Activated naive CD4-positive, alpha-beta T cell (primary cell): ENCODE measurements at places on chromosomes 11 and 22.
A peak's percentile ranks its signal among the peaks of the same experiment; 100 is the strongest.

DNA sequence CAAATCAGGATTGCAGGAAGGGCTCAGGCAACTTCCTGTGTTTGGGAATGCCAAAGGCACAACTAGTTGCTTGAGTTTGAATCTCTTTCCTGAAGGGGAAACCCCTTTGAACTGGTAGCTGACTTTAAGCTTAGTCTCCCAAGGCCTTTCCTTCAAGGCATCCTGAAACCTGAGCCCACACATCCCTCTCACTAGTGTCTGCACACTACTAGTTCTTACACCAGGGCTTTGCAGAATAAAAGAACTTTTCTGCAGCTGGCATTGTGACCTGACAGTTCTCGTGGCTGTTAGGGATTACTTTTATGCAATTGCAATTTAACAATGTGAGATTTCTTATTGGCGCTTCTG lies 95.4 kb downstream of the EXT2 start:
- no peak for DNase-seq

GRCh38 chr11:115674937-115675544 lies 170.8 kb upstream of the CADM1 start:
- DNase-seq, result no peak

DNA sequence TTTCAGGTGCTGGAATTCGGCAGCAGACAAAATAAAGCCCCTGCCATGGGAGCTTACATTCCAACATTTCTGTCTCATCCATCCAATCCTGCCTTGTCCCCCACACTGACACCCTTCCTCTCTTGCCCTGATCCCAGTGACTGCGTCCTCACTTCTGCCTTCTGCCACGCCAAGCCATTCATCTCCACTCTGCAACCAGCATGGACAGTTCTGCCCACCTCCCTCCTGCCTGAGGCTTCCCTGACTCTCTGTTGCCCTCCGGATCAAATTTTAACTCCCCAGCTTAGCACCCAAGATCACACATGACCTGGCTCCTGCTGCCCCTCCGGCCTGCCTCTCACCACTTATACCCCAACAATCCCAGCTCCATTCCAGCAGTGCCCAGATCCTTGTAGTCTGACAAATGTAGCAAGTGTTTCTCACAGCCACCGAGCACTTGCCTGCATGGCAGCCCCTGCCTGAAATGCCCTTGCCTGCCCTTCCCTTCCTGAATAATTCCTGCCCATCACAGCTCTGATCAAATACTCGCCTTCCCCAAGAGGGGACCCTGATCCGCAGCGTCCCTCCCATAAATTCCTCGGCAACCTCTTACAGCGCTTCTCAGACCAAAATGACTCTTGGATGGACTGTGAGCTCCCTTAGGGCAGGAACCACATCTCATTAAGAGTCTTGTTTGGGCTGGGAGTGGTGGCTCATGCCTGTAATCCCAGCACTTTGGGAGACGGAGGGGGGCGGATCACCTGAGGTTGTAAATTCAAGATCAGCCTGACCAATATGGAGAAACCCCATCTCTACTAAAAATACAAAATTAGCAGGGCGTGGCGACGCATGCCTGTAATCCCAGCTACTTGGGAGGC lies 2.3 kb downstream of the ACTN3 start:
- no peak for DNase-seq

GRCh38 chr11:63937713-63938478 lies 906 bp upstream of the NAA40 start:
- DNase-seq, result no peak

GRCh38 chr11:103703437-103703836 lies 333.0 kb upstream of the DDI1 start:
- DNase-seq, result no peak

- peak; percentile 13 for DNase-seq
Observed at GRCh38 chr11:72238040-72238450, 5.9 kb downstream of the PHOX2A start.

DNA sequence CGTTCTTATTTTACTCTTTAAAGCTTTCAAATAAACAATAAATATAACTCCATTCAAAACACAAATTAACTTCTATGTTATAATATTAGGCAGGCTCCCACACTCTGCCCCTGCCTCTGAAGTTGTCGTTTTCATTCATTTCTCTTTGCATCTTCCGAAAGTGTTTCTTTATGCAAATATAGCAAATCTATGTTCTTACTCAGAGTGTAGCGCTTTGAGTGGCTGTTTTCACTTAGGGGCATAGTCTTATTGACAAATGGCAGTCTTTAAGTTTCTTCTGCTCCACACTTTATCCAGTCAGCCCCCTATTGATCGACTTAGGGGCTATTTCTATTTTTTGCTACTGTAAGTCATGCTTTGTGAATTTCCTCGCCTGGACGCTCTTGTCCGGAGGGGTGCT lies 45.3 kb upstream of the RTL6 start:
- no peak for DNase-seq

DNA sequence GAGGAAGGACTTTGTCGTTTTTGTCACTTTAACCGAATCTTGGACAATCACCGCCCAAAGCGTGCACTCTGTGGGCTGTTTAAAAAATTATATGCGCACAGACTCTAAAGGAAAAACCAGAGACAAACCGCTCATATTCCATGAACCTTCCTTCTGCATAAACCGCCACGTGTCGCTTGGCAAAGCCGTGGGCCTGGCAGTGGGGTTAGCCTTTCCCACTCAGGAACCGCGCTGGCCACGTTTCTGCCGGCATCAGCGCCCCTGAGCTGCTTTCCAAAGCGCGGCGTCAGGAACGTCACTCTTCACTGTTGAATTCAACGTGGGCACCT lies 22.8 kb downstream of the KRTAP5-5 start:
- no peak for DNase-seq

GRCh38 chr22:50046019-50046415 lies 12.1 kb downstream of the TTLL8 start:
- no peak for DNase-seq

DNA sequence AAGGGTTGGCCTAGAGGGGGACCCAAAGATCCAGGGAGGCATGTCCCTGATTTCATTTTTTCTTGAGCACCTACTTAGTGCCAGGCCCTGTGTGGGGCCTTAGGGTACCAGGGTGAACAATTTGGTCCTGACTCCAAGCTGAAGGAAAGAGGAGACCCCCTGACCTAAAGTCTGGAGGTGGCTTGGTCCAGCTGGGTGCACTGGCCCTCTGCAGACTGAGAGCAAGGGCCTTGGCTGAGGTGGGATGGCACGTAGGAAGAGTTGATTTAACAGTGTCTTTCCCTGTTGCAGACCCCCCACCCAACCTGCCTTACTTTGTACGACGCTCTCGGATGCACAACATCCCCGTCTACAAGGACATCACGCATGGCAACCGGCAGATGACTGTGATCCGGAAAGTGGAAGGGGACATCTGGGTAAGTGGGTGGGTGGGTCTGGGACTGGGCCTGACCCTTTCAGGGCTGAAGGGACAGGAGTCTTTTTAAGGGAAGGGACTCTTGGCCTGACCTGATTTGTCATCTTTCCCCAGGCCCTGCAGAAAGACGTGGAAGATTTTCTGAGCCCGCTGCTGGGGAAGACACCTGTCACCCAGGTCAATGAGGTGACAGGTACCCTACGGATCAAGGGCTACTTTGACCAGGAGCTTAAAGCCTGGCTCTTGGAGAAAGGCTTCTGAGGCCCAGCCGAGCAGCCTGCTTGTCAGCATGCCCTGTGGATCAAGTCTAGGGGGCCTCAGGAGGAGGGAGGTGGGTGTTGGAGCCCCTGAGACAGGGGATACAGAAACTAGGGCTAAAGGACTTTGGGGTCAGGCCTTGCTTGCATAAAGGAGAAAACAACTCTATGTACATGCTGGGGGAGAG lies 3.3 kb downstream of the MRPL49 start:
- no peak for DNase-seq

- no peak for DNase-seq
Observed at GRCh38 chr11:111177037-111177871, 68.3 kb upstream of the POU2AF2 start.

- peak; percentile 17 for DNase-seq
Observed at GRCh38 chr11:108199446-108200321, 22.8 kb downstream of the NPAT start.

DNA sequence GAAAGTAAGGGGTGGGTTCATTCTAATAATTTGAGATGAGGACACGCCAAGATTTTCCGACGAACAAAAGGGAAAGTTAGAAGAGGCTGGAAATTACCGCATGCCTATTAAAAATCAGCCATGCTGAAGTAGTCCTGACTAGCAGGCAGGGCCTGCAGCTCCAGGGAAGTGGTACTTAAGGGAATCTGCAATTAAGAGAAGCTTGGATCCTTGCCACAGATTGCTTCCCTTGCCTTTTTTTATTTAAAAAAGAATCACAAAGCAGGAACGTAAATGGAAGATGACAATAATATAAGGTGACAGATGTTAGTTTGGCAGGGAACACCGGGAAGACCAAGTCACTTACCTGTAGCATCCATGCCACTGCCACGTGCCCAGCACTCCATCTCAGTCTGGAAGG lies 359.3 kb downstream of the CADM1 start:
- DNase-seq, result no peak

DNA sequence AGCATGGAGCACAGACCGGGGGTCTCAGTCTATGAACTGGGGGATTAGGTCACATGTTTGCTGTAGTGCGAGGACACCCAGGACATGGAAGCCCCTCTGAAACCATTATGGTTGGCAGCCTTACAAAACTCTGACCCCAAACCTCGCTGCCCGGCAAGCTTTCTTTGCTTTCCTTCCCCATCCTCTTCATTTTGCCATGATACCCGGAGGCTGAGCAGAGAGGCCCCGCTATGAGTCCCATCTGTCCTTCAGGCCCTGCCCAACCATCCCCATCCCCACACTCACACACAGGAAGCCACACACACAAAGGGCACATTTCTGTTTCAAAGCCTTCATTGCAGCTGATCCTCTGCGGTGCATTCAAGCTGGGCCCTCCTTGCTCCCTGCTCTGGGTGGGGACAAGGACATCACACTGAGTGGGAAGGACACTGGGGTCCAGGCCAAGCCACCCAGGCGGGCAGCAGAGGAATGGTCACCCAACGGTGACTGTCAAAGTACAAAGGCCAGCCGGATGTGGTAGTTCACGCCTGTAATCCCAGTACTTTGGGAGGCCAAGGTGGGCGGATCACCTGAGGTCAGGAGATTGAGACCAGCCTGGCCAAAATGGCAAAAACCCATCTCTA lies 176.5 kb downstream of the CTTN start:
- no peak for DNase-seq

GRCh38 chr11:133520707-133521106 lies 11.6 kb downstream of the OPCML start:
- no peak for DNase-seq

GRCh38 chr11:3949125-3949524 lies 93.7 kb downstream of the STIM1 start:
- DNase-seq, result no peak

GRCh38 chr11:133951327-133952198 lies 5.2 kb downstream of the IGSF9B start:
- no peak for DNase-seq

DNA sequence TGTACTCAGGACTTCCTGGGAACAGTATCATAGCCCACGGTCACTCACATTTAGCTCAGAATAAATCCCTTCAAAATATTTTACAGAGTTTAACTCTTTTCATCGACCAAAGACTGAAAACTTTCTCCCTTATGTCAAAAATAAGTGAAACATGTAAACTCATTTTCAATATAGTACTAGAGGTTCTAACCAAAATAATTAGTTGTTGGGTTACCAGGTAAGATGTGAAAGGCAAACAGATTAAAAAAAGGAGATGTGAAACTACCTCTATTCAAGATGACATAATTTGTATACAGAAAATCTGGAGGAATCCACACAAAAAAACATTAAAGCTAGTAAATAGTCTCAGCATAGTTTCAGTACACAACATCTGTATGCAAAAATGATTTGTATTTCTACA lies 20.3 kb downstream of the XKR3 start:
- DNase-seq, result no peak

- DNase-seq, result no peak
Observed at GRCh38 chr11:9017773-9018172, 14.0 kb upstream of the NRIP3 start.

DNA sequence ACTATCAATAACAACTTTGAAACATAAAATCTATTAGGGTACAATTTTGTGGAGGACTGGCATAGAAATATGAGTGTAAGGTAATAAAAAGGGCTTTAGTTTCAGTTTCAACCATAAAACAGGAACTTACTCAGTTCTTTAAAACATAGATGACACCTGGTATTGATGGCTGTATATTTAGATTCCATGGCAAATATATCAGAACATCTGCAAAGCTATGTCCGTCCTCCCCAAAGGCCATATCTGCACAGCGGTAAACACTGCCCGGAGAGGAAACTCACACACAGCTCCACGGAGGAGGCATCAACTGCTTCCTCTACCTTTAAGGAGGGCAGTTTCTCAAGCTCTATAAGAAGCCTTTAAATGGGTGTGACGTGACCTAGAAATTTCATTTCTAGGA lies 993.3 kb downstream of the BRD1 start:
- DNase-seq, result no peak

DNA sequence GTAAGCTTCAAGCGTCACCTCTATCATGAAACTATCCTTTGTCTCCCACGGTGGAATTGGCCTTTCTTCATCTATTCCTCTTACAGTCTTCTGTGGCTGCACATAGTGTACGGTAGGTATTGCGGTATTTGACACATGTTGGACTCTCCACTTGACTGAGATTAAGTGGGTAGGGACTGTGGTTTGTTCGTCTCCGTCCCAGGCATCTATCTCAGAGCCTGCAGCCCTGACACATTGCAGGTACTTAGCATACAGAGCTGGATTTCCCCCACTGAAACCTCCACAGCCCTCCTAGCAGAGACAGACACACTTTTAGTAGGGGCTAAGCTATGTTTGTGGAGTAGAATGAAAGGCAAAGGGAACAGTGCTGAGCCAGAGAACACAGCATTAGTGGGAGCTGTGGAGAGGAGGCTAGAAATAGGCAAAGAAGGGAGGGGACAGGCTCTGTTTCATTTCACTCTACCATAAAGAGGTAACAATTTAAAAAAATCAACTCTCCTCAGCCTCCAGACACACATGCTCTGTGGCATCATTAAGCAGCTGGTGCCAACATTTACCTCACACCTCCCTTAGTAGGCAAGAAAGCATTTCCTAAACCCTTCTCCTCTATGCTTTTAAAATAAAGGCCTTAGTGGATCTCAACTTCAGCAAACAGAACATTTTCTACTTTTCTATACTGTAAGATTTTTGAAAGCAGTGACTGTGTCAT lies 277.5 kb downstream of the KIRREL3 start:
- DNase-seq, result no peak

DNA sequence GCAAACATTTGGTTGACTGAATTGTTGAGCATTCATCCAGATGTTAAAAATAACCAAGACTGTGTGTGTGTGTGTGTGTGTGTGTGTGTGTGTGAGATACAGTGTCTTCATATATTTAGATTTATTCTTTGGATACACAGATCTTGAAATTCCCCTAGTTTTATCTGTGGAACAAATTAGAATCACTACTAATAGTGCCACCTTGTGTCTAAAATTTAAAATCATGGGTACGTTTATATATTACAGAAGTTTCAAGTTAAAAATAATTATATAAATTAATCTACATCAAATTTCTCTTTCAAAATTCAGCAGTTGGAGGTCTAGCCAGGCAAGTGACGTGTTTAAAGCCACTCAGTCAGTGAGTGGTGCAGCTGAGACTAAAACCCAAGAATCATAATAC lies 1566.2 kb upstream of the TENM4 start:
- DNase-seq, result no peak

- DNase-seq, result no peak
Observed at GRCh38 chr11:78209478-78209877, 20.8 kb downstream of the USP35 start.

- DNase-seq, result no peak
Observed at GRCh38 chr11:1770061-1770460, 6.3 kb upstream of the CTSD start.

GRCh38 chr11:47222696-47223095 lies 7.9 kb downstream of the DDB2 start:
- DNase-seq, result no peak

GRCh38 chr11:64656862-64657261 lies 65.8 kb downstream of the SLC22A12 start:
- DNase-seq, result no peak
